ENCODE measurements at places on chromosomes 6 and 20. TPM values are rescaled to one million over a fixed set of nuclear protein-coding genes. Genes with fewer than 3 reads are reported as not detected.

GRCh38 chr6:162177746-162178145, 549.8 kb downstream of the PRKN start:
- no peak for DNase-seq

DNA sequence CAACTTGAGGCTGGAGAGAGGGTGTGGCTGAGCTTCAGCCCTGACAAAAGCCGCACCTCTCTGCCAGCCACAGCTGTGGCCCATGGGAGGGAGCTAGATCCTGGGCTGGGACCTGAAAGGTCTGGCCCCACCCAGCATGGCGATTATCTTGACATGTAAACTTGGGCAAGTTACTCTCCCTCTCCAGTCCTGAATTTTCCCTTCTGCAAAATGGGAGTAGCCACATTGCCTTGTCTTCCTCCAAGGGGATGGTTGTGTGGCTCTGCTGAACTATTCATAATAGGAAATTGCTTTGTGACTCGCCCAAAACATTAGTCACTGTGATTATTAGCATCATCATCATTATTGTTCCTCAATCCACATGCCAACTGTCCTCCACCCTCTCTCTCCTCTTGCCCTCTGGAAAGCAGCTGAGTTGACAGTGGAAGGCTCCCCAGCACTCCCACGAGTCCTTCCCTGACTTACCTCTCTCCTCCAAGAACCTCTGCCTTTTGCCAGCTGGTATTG, 23.0 kb upstream of the RBPJL start:
- no peak for DNase-seq

The WFDC2 gene
- not detected for total RNA-seq

DNA sequence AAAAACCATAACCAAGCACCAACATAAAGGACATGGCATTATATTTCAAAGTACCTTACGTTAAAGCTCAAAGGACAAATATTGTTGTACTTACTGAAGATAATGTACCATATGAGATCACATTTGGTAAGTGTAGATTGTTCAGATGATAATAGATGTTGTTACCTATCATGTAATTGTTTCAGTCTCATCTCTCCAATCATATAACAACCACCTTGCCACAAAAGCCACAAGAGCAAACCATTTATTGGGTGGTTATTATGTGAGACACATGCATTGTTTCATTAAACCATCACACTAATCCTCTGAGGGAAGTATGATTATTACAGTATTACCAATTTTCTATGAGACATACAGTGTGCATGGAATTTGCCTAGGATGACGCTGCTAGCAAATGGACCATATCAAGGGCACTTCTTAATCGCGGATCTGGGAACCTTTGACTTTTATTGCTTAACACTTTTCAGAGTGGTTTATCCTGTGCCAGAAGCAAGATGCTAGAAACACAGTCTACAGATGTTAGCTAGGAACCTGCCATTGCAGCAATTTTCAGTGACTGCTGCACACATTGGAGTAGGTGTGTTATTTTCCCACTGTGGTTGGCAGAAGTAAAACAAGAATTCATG, 149.8 kb upstream of the AKIRIN2 start:
- no peak for DNase-seq

- no peak for DNase-seq
These were observed 218.1 kb downstream of the TSHZ2 start for GRCh38 chr20:53190225-53190624.

GRCh38 chr6:74269600-74269858, 573.5 kb downstream of the CD109 start:
- DNase-seq = no peak

- DNase-seq = no peak
These were observed 32.6 kb downstream of the SERPINB1 start for GRCh38 chr6:2809015-2809414.

The SLC26A8 gene
- total RNA-seq = not detected

The GPR6 gene
- total RNA-seq = not detected

The RSPH9 gene
- 0.08 TPM for total RNA-seq

The PRDM13 gene
- not detected for total RNA-seq

The TMEM14A gene
- total RNA-seq = 37.4 TPM

- peak; percentile 80 for DNase-seq
These were observed 80.4 kb upstream of the ZNF184 start for GRCh38 chr6:27553123-27553904.

DNA sequence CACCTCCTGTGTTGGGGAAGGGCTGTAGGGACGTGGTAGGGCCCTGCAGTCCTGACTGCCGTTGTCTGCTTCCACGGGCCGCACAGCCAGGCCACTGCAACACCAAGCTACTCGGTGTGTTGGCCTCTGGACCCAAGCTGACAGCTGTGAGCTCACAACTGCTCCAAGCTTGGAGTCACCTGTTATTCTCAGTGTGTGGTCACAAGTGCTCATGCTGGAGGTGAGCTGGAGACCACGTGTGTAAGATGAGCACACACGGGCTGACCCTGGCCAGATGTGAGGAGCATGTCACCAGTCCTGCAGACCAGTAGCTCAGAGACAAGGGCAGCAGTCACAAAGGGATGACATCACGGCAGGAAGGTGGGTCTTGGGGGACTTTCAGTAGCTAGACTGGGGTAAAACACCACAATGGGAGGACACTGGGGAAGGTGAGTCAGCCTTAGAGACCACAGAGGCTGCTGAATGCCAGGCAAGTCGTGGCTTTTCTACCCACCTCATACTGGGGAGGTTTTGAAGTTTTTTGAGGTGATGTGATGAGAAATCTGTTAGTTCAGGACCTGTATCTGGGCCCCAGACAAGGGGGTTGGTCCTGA, 87.3 kb downstream of the FAM120B start:
- DNase-seq = no peak

DNA sequence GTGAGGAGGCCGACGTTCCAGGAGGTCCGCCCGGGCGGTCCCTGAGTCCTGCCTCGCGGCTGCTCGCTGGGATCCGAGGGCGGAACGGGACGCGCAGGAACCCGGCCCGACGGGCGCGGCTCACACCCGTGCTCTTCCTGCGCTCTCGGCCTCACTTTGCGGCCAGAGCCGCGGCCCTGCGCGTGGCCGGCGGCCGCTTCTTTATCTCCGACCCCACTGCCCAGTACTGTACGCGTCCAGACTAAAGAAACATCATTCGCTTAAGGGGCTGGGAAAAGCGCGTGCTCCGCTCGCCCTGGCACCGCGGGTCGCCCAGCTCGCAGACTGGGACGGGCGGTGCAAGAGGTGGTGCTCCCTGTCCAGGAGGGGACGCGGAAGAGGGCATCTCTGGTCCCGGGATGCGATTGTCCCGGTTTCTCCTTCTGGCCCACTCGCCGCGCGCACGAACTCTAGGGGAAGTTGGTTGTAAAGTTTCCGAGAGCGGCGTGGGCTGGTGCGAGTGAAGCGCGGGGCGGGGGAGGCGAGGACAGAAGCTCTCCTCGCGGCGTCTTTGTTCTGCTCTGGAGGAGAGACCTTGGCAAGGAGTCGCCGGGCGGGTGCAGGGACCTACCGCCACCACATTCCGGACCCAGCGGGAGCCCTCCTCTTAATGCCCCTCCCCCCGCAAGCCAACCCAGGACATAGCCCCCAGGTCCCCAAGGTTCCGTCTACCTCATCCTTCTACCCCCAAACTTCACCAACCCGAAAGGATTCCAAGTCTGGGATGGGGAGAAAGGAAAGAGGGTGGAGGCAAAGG, 71.0 kb downstream of the SOX4 start:
- no peak for DNase-seq

DNA sequence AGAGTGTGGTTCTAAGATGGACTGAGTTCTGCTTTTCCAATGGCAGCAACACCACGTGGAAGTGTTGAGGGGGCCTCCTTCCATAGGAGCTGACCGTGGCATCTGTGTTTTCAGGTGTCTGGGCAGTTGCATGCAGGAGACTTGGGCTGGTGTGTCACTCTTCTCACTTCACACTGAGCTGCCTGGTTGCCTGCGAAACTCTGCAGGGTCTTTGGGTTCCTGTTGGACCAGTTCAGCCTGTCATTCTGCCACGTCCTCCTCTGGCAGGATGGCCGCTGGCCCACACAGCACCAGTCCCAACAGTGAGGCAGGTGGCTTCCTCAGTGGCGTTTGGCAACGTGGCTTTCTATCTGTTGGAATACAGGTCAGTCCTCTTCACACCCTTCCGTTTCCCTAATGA, 16.1 kb upstream of the UNC93A start:
- no peak for DNase-seq

DNA sequence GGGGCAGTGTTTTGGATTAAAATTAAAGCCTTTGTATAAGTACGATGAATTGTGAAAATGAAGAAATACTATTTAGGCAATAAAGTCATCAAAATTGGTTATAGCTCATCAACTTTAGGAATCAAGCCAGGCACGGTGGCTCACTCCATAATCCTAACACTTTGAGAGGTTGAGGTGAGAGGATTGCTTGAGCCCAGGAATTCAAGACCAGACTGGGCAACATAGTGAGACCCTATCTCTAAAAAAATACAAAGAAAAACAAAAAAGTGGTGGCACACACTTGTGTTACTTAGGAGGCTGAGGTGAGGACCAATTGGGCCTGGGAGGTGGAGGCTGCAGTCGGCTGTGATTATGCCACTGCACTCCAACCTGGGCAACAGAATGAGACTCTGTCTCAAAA, 8.5 kb upstream of the RHAG start:
- DNase-seq = no peak

GRCh38 chr6:70622461-70622860, 45.2 kb upstream of the SMAP1 start:
- DNase-seq = no peak

DNA sequence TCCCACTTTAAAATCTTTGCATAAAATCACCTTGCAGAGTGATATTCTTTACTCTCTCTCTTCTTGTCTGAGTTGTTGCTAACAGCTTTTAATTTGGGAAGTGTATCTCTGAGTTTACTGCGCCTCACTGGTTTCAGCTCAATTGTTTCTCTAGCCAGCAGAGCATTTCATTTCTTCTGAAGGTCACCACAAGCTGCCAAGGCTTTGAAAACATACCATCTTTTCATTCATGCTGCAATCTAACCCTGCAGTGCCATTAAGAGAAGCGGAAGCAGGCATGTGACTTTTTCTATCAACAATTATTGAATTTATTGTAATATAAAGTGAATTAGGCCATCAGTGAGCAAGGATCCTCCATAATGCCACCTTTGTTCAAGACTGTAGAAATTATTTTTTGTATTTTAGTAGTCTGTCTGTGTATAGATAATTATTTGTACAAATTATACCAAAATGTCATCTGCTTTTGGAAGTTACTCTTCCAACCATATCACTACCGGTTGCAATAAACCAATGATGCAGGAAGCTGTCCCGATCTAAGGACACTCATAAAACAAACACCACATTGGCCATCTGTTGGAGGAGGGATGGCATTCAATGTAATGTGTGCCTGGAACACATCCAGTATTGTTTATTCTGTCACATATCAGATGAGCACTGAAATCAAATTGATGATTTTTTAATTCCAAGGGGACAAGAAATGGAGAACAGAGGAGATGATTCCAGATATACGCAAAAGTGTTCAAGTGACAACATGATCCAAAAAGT, 26.8 kb downstream of the HS3ST5 start:
- DNase-seq = no peak

The HLA-DQA1 gene
- total RNA-seq = not detected

- DNase-seq = no peak
These were observed 85.7 kb upstream of the F13A1 start for GRCh38 chr6:6405997-6406714.

The KIF25 gene
- not detected for total RNA-seq

GRCh38 chr20:45484676-45485075, 15.1 kb downstream of the WFDC2 start:
- no peak for DNase-seq

Measured in HFFc6 (cell line).